ENCODE measurements at places on chromosomes 5 and 9. TPM values are rescaled to one million over a fixed set of nuclear protein-coding genes. Genes with fewer than 3 reads are reported as not detected.
A peak's percentile ranks its signal among the peaks of the same experiment; 100 is the strongest.

DNA sequence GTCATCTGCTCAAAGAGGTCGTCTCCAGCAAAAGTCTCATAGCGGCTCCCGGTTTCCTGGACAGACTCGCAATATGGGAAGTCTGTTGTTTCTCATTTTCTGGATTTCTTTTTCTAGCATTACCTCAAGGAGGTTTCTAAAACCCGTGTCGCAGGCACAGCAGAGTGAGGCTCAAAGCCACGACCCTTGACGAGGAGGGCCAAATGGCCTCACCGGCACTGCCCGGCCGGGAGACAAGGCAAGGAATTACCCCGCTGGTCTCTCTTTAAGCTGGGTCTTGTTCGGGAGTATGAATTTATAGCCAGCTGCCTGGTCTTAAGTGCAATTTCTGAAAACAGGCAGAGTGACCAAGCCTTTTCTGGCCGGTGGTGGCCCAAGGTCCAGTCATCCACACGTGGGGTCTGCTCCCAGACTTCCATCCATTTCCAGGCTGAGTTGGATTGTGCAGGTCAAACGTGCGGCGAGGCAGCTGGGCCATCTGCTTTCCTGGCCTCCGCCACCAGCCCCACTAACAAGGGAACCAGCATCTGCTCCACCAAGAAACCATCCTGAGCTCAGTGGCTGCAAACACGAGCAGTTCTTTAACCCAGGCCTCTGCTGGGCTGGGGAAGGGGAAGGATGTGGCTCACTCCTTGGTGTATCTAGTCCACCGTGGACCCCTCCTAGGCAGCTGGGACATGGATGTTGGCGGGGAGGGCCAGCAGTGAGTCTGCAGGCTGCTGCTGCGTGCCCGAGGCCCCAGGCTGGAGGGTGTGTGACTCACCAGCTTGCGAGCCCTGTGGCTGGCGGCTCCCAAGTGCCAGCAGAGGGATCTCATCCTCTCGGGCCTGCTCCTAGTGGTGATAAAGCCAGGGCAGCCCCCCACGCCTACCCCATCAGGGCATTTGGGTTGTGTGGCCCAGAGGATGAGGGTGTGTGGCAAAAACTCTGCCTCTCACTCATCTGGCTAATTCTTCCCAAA, 55.6 kb upstream of the COL5A1 start:
- DNase-seq = no peak

- DNase-seq = no peak
Observed at GRCh38 chr9:128908372-128908771, 12.4 kb upstream of the PHYHD1 start.

- peak; percentile 87 for DNase-seq
Observed at GRCh38 chr5:141513627-141514329, 24.9 kb downstream of the PCDHGC5 start.

GRCh38 chr5:132102101-132102701, 28.6 kb downstream of the CSF2 start:
- DNase-seq = peak; percentile 71

DNA sequence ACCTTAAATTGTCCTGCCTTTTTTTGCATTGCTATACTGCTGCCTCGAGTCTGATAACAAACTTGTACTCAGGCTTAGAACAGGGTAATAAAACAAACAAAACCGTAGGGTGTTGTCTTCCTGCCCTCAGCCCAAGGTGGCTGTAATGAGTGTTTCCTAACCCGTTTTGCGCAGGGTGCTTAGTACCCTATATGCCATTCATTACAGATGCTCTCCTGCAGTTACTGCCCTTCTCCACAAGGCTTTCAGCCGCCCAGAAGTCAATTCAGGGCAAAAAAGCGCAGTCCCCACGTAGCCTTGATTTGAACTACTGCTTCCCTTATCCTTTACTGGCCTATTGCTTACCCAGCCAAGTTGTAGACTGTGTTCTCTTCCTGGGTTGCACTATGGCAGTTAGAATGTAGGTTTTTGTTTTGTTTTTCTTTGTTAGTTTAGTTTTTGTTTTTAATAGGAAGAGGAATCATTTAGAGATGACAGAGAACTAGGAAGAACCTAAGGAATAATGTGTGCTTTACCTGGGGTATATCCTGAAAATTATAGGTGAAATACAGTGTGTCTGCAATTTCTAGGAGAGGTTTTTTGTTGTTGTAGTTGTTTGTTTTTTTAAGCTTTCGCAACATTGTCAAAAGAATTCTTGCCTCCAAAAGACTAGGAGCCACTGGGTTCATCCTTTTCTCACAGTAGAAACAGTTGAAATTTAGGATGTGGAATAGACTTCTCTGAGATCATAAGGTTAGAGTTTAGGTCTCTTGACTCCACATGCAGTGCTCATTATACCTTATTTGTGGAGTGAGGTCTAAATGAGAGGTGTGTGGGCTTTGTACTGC, 1.3 kb downstream of the HMGXB3 start:
- no peak for DNase-seq

- no peak for DNase-seq
Observed at GRCh38 chr9:545480-545879, 296.0 kb upstream of the DMRT1 start.

- no peak for DNase-seq
Observed at GRCh38 chr9:118148990-118149389, 444.8 kb downstream of the TLR4 start.

IDNK gene
- 6.8 TPM for total RNA-seq

SRP19 gene
- 35.2 TPM for total RNA-seq

PCDHGA11 gene
- total RNA-seq = 4.2 TPM

MAST4 gene
- total RNA-seq = 28.5 TPM

PRRC2B gene
- total RNA-seq = 185 TPM

TSSK1B gene
- not detected for total RNA-seq

Measured in spleen (tissue), 13 donors.